ENCODE measurements at places on chromosomes 5 and 9.
A peak's percentile ranks its signal among the peaks of the same experiment; 100 is the strongest.

DNA sequence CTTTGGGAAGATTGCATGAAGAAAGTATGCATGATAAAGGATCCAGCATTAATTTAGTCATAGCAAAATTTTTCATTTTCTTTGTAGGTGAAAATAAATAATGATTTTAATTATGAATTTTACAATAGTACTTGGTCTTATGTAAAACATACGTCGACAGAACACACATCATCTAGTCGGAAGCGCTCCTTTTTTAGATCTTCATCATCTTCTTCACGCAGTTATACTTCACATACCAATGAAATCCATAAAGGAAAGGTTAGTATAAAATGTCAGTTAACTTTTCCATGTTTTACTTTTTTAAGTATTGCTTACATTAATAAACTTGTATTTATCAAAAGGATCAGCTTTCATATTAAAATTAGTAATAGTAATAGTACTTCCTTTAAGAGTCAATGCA is 35.8 kb downstream of the C7 start:
- DNase-seq: no peak

- no peak for DNase-seq
These were observed 1146.7 kb downstream of the CDH9 start for GRCh38 chr5:25891691-25892090.

DNA sequence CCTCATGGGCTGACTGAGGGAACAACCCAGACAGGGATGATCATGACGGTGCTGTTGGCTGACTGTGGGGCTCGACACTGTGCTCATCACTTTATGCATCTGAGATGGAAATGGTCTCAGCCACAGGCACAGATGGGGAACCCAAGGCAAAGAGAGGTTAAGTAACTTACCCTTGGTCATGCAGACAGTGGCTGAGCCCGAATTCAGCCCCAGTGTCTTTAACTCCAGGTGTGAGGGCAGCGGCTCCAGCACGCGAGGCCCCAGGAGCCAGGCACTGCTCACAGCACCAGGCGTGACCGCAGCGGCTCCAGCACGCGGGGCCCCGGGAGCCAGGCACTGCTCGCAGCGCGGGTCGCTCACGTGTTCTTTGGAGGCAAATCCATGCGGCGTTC is 45.3 kb upstream of the FCN1 start:
- DNase-seq: no peak

GRCh38 chr5:125584140-125584520 is 837.7 kb upstream of the ZNF608 start:
- no peak for DNase-seq

- no peak for DNase-seq
These were observed 2.1 kb upstream of the RFESD start for GRCh38 chr5:95644351-95645042.

GRCh38 chr9:34139477-34140146 is 13.1 kb upstream of the DCAF12 start:
- peak; percentile 65 for DNase-seq

DNA sequence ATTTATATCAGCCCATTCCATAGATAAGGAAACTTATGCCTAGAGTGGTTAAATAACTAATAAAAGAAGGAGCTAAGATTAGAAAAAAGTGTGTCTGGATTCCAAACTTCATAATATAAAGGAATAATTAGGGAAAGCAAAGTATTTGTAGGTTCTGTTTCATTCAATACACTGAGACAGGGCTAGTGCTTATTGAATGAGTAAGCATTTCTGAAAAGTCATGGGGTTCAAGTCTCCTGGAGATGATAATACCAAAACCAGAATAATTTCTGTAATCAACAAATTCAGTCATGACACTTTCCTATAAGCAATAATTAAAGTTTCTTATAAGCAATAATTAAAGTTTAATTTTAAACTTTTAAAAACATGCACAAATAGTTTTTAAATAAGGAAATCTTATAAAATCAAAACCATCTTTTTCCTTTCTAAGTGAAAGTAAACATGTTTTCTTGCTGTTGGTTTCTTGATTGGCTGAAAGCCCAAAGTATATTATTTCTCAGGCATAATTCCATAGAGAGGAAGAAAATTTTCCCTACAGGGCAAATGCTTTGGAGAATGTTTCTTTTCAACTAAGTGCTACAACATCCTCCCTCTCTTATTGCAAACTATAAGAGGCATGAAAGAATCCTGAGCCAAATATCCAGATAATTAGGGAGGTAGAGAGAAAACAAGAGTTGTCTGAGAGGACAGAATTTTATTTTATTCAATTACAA is 510.2 kb downstream of the PRELID2 start:
- no peak for DNase-seq

- DNase-seq: no peak
These were observed 139.3 kb downstream of the RAB3C start for GRCh38 chr5:58722160-58722559.

- DNase-seq: no peak
These were observed 61.0 kb downstream of the SUB1 start for GRCh38 chr5:32646061-32646969.

- DNase-seq: no peak
These were observed 84.4 kb downstream of the CDH18 start for GRCh38 chr5:19903611-19904010.

DNA sequence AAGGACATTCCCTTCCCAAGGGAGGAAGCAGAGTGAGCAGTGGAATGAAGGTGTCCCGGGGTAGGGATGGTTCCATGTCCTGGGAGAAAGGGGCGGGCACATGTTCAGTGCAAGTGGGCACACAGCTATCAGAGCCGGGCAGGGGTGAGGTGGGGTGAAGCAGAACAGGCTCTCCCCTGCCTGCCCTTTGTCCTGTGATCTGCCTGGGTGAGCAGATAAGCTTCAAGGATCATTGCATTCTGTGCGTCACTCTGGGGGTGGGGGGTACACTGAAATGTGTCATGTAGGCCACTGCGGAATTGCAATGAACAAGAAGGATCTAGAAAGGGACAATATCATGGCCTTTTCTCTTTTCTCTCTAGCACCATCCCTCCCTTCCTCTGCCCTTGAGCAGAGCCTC is 61.7 kb upstream of the SHB start:
- no peak for DNase-seq

DNA sequence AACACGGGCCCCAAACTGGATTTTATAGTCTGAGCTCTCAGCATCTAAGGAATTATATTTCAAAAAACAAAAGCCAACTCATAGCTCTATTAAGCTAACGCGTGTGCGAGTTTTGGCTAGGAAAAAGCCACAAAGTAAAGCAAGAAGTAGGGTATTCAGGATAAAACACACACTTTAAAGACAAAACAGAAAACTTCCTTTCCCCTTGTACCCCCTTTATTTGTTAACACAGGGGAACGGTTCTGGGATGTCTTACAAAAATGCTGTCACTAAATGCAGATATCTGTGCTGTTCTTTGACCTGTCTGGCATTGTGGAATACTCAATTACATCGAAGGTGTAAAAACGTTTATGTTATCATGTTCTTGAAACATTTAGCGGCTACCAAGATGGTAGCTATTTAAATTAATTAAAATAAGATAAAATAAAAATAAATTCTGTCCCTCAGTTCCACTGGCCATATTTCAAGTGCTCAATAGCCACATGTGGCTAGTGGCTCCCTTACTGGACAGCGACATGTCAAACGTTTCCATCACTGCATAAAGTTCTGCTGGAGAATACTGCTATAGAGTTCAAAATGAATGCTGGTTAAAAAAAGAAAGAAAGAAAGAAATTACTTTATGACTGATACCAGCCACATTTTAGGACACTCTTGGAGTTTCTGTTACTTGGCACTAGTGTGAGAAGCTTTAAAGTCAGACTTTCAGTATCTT is 7.2 kb upstream of the MEF2C start:
- no peak for DNase-seq

DNA sequence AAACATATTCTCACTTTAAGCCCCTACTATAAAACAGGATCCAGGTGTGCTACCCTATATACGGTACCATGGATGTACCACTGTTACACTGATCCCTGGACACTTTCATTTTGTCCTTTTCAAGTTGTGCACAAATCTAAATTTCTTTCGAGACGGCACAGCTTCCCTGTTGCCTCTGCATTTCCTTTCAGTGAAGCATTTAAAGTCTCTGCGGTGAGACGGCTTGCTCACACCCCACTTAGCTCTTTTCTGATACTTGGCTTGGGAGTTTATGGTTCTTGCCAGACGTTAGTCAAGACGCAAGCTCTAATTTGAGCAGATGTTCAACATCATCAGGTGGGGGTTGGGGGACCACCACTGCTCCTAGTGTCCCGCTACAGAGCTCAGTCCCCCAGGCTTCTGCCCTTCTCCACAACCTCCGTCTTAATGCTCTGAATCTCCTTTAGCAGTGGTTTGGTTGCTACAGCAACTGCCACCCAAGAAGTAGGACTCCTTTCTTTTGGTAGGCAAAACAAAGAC is 15.8 kb downstream of the F2RL2 start:
- DNase-seq: no peak

DNA sequence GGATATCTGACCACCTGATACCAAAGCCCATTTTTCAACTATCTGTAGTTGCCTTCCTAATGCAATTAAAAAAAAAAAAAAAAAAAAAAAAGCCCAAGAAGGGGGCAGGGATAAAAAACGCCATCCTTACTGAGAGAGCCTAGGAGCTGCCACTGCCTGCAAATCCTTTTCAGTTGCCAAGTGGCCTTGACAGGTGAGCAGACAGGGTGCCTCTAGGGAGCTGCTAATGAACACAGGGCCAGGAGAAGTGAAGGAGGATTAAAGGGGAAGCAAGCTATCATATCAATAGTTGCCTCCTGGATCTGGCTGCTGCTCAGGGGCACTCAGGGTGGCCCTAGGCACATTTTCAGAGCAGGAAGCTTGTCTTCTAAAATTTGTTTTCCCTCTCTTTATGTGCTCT is 547.4 kb downstream of the TLE1 start:
- DNase-seq: no peak

- DNase-seq: no peak
These were observed 4.1 kb downstream of the HBEGF start for GRCh38 chr5:140342287-140342686.

GRCh38 chr9:110114859-110115201 is 93.1 kb downstream of the C9orf152 start:
- no peak for DNase-seq

DNA sequence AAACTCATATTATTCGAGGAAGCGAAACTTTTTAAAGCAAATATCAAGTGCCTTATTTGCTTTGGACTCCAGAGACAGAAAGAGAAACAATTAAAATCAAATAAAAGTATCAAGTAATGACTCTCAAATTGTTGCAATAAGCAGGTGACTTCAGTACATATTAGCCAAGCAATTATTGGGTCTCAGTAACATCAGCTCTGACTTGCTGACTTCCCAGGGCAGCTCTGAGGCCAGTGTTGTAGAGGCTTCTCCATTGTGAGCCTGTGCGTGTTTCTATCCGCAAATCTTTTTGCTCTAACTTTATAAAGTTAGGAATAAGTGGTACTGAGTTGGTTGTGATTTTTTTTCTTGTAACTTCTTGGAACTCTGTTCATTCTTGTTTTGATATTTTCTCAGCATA is 186.8 kb upstream of the PRLR start:
- no peak for DNase-seq

DNA sequence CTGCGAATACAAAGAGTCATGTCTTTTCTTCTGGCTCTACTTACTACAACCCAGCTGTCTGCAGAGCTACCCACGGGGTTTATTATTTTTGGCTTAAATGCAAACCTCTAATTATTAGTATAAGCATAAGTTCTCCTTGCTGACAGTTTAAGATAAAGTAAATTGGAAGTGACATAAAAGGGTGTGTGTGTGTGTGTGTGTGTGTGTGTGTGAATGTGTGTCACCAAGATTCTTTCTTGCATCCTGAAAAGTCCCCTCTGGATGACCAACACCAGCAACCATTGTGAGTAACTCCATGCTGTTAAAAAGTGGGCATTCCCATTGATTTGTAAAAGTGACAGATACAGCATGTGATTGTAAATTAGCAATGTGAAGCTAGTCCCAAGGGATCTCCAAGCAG is 803.8 kb upstream of the ZNF608 start:
- DNase-seq: no peak

DNA sequence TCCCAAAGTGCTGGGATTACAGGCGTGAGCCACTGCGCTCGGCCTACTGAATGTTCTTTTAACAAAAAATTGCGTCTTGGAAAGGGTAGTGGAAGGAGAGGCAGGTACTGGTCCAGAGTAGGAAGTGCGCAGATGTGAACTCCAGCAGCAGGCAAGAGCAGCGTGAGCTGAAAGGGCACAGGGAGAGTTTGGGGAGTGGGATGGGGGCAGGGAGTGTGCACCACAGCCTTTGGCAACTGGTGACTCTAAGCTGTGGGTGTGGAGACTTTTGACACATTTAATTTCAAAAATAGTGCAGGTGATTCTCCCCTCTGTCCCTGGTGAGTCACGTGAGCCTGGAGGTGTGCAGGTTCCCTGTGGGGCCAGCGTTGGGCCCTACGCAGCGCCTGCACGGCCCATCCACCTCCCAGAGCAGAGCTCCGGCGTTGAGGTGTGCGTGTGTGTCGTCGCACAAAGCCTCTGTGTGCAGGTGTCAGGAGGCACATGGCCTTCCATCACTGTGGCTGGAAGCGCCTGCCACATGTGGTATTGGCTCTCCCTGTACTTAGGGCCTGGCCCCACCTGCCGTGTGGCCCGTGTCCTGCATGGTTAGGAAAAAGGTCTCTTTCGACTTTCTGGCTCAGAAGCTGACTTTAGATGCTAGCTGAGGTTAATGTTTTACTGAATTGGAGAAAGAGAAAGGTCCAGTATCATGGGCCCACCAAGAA is 11.5 kb downstream of the SQSTM1 start:
- no peak for DNase-seq

DNA sequence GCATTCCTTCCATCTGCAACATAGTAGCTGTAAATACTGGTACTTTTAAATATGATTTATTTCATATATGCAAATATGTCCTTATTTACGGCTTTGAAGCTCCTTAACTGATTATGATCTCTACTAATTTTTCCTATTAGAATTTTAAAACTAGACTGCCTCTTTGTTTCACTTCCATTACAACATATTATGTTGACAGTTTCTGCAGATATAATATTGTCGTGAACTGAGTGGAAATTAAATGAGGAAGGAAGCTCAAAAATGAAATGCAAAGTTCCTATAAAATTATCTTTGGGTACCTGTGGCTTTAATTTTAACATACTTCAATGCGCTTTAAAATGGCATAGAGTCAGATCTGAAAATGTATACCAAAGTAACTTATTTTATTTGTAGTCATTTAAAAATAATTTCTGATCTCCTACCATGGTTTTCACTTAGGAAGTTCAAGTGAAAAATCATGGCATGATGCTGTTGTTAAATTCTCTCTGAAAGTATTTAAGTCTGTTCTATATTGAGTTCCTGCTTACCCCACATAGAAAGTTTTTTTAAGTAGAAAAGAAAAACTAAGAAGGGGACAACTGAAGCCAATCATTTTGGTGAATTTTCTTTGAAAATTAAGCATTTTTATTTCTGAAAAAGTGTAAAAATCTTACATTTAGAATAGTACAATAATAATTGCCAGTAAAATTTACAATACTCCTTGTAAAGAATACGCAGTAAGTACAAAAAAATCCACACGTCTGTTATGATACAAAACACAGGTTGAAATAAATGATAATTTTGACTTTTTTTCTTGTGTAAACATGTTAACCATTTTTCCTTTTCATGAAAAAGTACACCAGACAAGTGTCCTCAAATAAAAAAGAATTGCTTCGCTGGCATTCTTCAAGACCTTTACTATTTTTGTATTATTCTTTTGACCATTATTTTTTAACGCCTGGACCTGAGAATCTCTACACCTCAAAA is 2.6 kb downstream of the FOXD1 start:
- no peak for DNase-seq

All from AG04449 (cell line).